Kidney epithelial cell (primary cell): ENCODE measurements at places on chromosomes 7 and 10.

- no peak for DNase-seq
Observed at GRCh38 chr7:137439829-137440825, 96.6 kb upstream of the PTN start.

DNA sequence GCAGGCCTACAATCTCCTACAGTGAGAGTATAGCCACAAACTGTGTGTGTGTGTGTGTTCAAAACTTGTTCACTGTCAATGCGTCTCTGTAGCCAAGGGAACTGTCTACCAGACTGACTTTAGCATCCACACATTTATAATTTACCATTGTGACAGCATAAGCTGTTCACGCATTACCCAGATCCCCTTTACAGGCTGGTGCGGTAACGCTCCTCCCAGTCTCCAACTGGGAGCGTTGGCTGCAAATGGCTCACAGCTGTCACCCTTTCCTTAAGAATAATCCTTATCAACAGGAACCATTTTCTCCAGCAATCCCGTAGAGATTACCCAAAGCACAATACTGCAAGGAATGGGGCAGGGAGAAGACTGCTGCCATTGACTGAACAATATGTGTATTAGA is 199.5 kb downstream of the GPAM start:
- no peak for DNase-seq

- no peak for DNase-seq
Observed at GRCh38 chr7:152451356-152451755, 15.6 kb upstream of the KMT2C start.

DNA sequence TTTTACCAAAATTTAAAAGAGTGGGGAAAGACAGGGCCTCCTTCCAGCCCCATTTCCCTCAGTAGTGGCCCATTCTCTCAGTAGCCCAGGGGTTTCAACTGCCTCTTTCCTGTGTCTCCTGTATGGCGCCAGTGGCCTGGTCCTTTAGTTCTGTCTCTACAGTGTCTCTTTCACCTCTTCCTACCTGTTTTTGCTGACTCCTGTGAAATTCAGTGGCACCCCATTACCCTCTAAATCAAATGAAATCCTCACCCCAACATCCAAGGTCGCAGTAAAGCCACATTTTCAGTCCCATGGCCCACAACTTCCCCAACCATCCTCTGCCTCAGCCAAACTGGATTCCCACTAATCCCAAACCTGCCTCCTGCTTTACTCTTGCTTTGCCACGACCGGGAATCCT is 200.7 kb downstream of the IPMK start:
- no peak for DNase-seq

DNA sequence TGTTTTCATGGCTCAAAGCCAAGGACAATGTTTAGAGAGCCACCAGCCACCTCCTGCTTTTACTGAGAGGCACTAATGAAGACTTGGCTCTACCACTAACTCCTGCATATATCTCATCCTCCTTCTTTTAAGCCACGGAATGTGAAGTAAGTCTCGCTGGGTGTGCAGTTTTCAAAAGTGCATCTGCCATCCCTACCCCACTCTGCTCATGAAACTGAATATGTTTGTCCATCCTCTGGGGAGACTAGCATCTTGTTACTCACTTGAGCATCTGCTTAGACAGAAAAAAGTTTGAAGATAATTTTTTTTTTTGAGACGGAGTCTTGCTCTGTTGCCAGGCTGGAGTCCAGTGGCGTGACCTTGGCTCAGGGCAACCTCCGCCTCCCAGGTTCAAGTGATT is 40.8 kb downstream of the EPDR1 start:
- no peak for DNase-seq

DNA sequence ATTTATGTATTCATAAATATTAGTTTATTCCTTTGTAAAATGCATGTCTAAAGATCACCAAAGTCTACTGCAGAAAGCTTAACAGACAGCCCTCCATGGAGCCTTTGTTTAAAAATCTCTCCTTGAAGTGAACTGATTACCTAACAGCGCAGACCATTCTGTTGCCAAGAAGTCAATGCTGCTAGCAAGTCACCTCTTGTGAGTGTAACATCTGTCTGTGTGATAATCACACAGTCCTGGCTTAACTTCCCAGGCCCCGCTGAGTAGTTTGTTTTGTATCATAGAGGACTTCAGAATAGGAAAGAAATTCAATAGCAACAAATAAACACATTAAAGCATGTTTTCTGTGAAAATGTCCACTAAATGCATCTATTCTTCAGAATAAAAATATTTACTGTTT is 435.3 kb upstream of the IGFBP3 start:
- DNase-seq: no peak

DNA sequence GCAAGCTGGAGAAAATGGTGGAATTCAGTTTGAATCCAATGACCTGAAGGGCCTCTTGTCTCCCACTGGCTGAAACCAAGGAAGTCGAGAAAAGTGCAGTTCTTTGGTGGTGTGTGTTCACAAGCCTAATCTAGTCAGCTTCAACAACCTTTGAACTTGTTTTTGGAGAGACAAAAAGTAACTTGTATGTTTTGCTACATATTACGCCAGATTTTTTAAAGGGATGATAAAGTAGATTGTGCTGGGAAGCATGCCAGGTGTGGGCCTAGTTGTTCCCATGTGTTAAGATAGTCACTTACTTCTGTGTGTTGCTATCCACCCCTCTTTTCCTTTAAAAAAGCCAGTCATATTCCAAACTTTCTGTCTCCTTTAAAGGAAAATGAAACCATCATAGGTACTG is 79.7 kb upstream of the FAM3C start:
- DNase-seq: no peak

DNA sequence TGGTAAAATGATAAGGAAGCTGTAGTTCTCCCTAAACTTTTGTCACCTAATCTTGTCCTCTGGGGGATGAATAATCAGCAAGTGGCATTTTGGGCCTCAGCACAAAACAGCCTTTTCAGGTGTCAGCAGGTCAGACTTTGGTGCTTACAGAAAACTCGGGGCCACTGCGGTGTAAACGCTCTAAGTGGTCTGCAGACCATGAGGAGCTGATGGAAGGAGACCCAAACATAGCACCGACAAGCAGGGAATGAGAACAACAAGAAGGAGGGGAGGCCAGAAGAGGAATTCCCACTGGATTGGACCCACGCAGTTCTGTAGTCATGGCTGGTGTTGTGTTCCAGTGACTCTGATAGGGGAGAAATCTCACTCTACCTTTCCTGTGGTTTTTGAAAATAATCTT is 45.4 kb downstream of the RAMP3 start:
- no peak for DNase-seq

DNA sequence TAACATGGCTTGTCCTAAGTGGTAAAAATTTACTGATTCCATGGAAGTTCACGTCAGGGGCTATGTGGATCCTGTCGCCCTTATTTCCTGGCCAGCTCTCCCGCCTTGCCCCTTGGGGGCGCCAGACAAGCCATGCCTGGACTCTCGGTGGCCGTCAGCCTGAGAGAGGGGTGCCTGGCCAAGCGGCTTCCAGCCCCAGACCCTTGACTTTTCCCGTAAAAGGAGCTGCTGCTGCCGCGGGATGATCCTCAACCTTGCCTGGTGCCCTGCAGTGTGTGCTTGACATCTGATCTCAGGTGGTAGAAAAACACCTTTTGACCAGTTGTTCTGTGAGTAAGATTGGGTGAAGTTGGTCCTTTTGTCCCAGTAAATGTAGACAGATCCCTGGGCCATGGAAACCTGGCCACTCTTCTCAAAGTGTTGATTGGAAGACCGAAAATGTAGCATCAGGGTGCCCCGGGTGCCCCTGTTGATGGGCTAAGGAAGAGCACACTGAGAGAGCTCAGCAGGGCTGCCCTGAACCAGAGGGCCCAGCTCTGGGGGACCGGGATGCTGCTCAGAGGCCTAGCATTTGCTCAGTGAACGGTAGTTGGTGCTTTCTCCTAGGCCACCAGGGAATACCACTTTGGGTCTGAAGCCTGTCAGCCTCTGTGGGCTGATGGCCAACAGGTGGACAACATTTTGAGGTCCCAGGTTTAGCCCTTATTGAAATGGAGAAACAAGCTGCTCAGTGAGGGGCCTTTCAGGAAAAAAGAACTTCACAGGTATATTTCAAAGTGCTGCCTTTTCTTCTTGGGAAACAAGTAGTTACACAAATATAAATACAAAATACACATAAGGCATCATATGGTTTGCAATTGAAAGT is 162.5 kb downstream of the LRMDA start:
- no peak for DNase-seq

- DNase-seq: no peak
Observed at GRCh38 chr7:82760831-82761230, 317.3 kb upstream of the CACNA2D1 start.

DNA sequence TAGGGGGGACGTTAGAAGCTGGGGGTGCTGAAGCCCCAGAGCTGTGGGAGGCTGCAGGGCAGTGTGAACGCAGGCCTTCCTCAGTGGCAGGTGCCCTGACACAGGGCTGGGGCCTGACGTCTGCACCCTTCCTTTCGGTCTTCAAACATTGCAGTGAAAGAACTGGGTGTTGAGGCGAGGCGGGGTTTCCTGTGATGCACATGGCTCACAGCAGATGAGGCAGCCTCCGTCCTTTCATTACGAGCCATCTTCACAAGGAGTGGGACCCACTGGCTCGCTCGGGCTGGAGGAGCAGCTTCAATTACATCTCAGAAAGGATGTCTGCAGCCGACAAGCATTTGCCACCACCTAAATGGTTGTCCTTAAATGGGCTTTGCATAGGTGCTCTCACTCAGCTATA is 180.3 kb upstream of the SHH start:
- DNase-seq: no peak

DNA sequence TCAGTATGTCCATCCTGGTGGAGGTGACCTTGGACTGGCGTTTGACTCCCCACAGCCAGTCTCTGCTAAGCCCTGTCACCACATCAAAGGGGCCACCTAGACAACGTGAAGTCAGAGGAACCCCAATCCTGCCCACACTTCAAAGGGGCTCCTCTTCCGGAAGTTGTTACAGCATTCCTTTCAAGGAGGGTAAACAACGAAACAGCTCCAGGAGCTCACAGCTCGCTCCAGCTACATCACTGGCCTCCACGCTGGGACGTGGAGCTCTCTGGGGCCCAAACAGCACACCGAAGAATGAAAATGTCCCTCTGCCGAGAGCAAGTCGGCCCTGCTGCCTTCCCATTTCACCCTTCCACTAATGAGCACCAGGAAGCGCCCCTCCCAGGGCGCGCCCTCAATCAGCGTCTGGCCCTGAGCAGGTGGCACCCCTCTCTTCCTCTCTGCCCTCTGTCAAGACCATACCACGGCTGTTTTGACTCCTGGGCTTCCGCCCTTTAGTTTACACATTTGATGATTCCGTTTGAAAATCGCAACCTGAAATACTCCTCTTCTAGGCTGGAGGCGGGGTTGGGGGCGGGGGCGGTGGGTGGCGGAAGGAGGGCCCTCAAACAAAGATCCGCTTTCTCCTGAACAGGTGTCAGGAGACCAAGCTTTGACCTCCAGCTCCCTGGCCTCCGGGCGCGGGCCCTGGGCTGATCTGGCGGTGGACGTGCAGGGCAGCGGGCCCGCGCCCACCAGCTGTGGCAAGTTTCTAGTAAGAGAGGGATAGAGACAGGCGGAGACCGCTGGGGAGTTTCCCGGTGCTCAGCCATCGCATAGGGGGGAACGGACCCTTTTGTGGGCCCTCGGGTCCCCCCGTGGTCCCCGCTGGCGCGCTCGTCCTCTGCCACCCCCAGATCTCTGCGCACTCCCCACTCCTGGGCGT is 53.1 kb upstream of the KDM7A start:
- DNase-seq: no peak

- DNase-seq: no peak
Observed at GRCh38 chr10:125881192-125881591, at the start of gene DHX32. DHX32 (minus strand) TSS chr10:125881292; CDS start chr10:125880824, 468 bp downstream.

- peak; percentile 61 for DNase-seq
Observed at GRCh38 chr10:121702351-121703320, 104.4 kb upstream of the FGFR2 start.

DNA sequence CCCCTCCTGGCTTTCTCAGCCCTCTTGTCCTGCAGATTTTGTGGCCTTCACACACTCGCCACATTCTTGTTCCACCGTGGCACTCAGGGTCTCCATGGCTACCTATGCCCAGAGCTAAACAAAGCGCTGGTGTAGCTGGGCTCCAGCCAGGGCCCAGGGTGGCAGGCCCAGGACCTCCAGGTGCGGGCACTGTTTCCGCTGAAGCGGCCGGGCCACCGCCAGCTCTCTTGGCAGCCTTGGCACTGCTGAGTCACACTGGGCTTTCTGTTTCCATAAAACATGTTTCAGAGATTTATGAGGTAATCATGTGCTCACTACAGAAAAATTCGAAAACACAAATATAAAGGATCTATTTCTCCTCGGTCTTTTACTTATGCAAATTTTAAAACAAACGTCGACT is 51.3 kb downstream of the AOC1 start:
- DNase-seq: no peak

DNA sequence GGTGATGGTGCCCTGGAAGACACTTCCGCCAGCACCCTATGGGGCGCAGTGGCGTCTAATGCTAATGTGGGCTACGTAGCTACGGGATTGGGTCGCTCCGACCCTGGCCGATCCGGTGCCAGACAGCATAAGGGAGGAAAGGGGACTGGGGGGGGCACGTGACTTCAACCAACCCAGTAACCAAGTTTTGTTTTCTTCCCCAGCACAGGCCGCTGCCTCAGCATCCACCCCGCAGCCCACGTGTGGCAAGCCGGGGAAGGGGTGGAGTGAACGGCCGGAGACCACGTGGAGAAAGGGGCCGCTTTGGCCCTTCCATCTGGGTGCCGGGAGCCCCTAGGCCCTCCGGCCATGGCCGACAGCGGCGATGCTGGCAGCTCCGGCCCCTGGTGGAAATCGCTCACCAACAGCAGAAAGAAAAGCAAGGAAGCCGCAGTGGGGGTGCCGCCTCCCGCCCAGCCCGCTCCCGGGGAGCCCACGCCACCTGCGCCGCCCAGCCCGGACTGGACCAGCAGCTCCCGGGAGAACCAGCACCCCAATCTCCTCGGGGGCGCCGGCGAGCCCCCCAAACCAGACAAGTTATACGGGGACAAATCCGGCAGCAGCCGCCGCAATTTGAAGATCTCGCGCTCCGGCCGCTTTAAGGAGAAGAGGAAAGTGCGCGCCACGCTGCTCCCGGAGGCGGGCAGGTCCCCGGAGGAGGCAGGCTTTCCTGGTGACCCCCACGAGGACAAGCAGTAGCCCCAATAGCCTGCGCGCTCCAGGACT is 2.5 kb downstream of the PRR15 start:
- DNase-seq: no peak

DNA sequence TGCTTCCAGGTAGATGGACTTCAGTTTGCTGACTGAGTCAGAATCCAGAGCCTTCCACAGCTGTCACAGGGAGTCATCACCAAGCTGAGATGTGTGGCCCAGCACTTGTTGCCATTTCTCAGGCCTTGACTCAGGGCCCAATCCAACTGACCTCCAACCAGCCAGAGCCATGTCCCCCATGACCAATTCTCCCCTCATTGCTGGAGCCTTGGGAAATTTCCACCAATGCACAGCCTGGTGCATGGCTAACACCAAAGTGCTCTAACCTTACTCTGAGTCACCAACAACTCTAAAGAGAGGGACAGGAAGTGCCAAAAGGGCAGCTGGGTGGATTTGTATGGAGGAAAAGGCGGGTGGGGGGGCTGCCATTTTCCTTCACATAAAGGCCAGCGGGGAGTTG is 13.4 kb upstream of the GLI3 start:
- DNase-seq: no peak
